ENCODE measurements at places on chromosomes 1 and 21.

DNA sequence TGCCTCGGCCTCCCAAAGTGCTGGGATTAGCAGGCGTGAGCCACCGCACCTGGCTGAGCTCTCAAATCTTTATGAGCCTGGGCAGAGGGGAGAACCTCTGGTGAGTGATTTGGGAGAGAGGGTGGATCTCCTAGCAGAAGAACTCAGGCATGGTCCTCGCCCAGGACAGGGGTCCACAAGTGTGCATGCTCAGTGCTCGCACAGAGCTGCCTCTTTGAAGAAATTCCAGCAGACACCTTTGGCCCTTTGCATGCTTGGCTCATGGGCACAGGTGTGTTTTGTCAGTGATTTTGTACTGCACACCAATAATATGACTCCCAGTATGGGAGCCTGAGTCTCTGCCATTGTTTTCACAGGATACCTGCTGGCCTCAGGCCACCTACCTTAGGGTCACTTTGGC, 11.8 kb upstream of the PRAMEF12 start:
- DNase-seq = no peak

DNA sequence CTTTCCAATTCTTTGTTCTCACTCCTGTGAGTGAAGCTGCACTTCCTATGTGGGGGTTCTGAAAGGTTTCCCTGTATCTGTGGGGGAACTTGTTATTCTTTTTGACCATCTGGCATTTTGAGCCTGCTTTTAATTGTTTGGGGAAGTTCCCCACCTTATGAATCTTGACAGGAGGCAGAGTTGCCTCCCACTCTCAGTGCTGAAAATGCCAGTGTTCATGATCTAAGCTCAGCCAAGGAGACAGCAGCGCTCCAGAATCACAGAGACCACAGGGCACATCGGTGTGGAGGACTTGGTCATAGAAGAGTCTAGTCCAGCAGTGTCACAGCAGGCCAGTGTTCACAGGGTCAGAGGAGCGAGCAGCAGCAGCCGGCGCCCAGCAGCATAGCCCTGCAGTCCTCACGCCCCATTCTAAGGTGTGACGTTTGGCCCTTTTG, 63.8 kb upstream of the PRDX6 start:
- DNase-seq = no peak

GRCh38 chr1:32508761-32509160, 30.5 kb upstream of the ZBTB8A start:
- DNase-seq = no peak

DNA sequence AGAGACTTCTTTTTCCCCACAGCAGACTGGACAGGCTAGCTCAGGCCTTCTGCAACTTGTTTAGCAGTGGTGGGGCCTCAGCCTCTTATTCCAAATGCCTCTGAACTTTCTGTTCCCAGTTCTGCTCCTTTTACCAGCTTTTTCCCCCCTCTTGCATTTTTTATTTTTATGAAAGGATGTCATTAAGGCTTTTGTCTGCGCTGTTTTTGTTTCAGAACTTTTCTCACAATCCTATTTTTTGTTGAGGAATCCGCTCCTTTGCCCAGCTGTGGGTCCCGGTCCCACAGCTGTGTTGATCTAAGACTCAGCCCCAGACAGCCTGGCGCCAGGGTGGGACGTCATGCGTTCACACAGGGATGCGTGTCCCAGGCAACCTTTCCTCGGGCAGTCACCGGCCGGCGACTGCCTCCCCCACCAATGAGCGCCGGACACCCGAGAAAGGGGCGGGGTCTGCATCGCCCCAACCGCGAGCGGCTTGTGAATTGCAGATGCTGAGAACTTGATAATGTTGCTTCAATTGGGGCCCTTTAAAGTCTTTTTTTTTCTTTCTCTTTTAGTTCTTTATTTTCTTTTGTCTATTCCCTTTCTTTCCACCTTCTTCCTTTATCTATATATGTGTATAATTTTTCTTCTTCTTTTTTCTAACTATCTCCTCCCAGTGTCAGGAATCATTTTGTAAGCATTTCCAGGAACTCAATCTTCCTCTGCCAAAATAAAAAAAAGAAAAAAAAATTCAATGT, 3.0 kb upstream of the ID3 start:
- peak; percentile 94 for DNase-seq

Measured in NCI-H1930 (cell line).